Kidney epithelial cell (primary cell): ENCODE measurements at places on chromosomes 5 and 9.

GRCh38 chr5:159187719-159188118 lies 21.6 kb downstream of the RNF145 start:
- no peak for DNase-seq

DNA sequence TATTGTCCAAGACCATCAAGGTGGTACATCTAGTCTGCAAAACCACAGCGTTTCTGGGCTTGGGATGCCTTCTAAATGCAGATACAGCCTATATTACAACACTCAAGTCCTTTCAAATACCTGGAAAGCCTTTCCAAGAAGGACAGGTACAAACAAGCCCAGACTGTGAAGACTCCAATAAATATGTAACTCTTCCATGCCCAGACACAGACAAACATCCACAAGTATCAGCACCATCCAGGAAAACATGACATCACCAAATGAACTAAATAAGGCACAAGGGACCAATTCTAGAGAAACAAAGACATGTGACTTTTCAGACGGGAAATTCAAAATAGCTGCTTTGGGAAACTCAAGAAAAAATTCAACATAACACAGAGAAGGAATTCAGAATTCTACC lies 152.7 kb upstream of the POC5 start:
- DNase-seq, result no peak

DNA sequence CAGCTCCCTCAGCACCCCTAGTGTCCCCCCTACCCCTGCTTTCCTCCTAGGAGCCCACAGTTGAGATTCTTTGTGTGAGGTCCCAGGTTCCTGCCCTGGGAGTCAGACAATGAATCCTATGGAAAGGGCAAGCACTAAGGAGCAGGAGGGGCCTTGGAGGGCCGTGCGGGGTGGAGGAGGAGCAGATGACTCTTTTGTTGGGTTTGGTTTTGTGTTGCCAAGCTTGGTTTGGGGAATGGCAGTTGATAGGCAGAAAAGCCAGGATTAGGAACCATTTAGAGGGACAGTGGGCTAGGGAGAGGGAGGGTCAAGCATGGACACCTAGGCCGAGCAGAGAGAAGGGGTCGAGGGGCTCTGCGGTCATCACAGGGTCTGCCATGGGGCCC lies 61.6 kb upstream of the SPTLC1 start:
- no peak for DNase-seq

DNA sequence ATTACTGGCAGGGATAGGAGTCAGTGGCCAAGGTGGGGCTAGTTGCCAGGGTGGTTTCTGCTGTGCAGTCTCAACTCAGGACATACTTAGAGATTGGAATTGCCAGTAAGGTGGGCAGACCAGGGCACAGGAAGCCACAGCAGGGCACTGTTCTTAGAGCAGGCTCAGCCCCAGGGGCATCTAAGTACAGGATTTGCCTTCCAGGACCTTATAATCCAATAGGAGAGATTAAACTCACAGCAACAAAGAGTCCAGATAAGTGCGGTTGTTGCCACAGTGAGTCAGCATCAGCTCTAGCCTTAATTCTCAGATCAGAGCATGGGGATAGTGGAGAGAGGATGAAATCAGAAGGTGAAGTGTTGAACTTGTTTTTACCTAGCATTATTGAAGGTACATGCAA lies 265.8 kb upstream of the TRPC7 start:
- DNase-seq, result no peak

GRCh38 chr9:121405899-121406298 lies 35.8 kb upstream of the STOM start:
- DNase-seq, result no peak

- DNase-seq, result no peak
These were observed 95.3 kb downstream of the FBXW11 start for GRCh38 chr5:171911152-171911551.

- DNase-seq, result no peak
These were observed 146.5 kb upstream of the IRX4 start for GRCh38 chr5:2029206-2029605.

DNA sequence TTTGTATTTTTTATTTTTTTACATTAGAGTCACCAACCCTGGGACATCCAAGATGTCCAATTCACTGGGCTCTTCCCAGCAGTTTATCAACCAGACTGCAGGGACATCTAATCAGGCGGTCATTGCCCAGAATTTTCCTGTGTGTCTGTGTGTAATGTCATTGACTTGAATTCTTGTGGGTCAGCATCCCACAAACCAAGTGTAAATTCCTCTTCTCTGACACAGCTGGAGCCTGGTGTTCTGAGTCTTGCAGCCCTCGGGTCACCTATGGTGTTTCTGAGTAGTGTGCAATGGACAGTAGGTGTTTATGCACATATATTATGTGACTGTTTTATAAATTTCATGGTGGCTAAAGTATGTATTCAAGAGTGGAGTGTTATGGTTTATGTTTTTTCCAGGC lies 815.7 kb downstream of the SEMA5A start:
- no peak for DNase-seq

- DNase-seq, result peak; percentile 26
These were observed 12.9 kb downstream of the FLT4 start for GRCh38 chr5:180636403-180637075.
